ENCODE measurements at places on chromosomes 1 and 21. TPM values are rescaled to one million over a fixed set of nuclear protein-coding genes. Genes with fewer than 3 reads are reported as not detected.
A peak's percentile ranks its signal among the peaks of the same experiment; 100 is the strongest.

SLC45A1 gene
- 1.1 TPM for total RNA-seq

TRIM46 gene
- total RNA-seq: 3.9 TPM

AMY1C gene
- total RNA-seq: not detected

GRCh38 chr1:1297802-1298424 lies 9.8 kb downstream of the ACAP3 start:
- no peaks in the 10 kb centered on the region for H3K4me1 ChIP-seq
- no peak overlapping the region for H3K27ac ChIP-seq
- no peaks in the 10 kb centered on the region for H3K36me3 ChIP-seq

GRCh38 chr1:100700586-100700985 lies 19.0 kb upstream of the VCAM1 start:
- DNase-seq: no peak
- H3K36me3 ChIP-seq: no peaks in the 10 kb centered on the region
- H3K27ac ChIP-seq: no peak overlapping the region
- no peaks in the 10 kb centered on the region for H3K4me1 ChIP-seq
- H3K27me3 ChIP-seq: no peaks in the 10 kb centered on the region
- H3K4me3 ChIP-seq: no peak overlapping the region

DNA sequence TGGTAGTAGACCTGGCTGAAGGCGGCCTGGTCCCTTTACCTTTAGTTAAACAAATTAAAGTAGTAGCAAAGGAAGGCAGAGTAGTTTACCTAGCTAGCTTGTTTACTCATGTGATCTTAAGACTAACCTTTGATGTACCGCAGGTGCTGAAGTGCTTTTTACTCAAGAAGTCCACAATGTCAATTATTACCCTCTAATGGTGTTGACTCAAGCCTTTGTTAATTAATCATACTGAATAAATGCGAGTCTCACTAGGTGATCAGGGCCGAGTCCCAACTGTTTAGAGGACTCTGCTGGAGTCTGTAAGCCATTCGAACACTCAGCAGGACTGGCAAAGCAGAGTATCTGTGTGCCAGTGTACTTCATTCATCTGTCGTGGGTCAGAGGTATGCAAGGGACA lies 381.1 kb upstream of the NCAM2 start:
- peaks cover 18% of the 10 kb centered on the region for H3K4me1 ChIP-seq
- no peaks in the 10 kb centered on the region for H3K27me3 ChIP-seq
- peak overlapping the region; percentile 10 for H3K4me3 ChIP-seq
- no peaks in the 10 kb centered on the region for H3K36me3 ChIP-seq

DNA sequence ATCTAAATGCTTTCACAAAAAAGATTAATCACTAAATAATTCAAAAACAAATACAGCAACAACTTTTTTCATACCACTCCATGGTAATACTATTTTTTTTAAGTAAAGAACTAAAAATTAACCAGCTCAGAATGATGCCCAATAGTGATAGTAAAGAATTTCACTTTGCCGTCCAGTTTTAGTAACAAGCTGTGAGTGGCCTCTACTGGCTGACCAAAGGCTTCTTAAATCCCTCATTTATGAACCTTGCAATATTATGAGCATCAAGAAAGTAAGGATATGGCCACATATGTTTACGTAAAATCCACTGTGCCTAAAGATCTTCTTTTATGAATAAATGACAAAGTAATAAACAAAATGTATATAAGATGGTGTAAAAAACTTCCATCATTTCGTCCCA lies 108.6 kb downstream of the GPATCH2 start:
- DNase-seq: no peak
- H3K27ac ChIP-seq: no peak overlapping the region
- no peak overlapping the region for H3K4me3 ChIP-seq
- H3K36me3 ChIP-seq: no peaks in the 10 kb centered on the region

DNA sequence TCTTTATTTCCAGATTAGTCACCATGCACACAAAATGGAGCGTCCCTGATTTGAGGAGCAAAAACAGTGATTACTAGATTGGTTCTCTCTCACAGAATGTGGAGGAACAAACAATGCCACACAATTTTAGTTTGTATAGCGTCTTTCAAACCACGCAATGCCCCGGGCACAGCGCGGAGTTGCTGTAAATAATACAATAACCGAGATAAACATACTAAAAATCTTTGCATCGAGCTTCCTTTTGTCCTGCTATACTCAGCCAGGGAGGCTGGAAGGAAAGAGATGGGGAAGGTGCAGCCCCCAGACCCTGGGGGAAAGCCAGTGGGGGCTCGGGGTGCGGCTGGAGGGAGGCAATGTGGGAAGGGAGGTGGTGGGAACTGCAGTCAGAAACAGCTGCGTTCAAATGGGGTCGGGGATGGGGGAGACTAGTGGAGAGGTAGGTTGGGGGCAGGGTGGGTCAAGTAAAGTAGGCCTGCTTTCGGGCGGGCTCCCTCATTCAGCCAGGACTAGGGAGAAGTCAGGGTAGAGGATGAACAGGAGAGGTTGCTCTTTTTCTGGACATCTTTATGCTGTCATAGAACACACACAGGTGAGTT lies 366.3 kb downstream of the RPS6KC1 start:
- no peak for DNase-seq
- H3K36me3 ChIP-seq: no peaks in the 10 kb centered on the region
- no peak overlapping the region for H3K4me3 ChIP-seq
- no peaks in the 10 kb centered on the region for H3K27me3 ChIP-seq

DNA sequence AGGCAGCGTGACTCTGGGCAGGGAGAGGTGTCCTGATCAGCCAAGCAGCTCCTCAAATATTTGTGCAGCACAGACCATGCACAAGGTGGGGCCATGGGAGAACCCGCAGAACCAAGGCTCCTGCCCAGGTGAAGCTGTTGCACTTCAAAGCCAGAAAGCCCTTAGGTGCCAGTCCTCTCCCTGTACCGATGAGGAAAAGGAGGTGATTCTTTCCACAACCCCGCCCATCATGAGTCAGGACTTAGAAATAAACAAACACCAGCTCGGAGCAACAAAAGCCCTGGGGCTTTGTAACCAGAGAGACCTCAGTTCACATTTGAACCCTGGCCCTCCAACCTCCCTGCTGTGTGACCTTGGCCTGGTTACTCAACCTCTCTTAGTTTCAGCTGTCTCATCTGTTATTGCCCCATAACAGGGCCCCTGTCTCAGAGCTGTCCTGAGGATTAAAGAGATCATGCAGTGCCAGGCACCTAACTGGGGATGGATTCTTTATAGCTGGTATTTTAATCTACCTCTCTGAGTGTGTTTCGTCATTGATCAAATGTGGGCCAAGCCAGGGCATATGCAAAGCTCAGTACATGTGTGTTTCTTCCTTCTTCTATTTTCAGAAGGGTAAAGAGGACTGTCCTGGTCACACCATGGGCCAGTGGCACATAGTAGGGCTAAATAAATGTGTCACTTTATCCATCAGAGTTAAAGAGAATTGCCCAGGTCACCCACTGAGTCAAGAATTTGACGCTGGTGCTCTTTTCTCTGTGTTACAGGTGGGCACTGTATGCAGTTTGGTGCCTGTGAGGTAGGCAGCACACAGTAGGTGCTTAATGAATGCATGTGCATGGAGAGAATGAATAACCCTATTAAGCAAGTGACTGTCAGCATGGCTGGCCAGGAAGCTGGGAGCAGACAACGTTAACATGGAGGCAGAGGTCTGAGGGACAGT lies 1.4 kb downstream of the LDLRAD1 start:
- no peaks in the 10 kb centered on the region for H3K36me3 ChIP-seq
- H3K27ac ChIP-seq: no peak overlapping the region
- no peak overlapping the region for H3K4me3 ChIP-seq
- H3K27me3 ChIP-seq: no peaks in the 10 kb centered on the region
- H3K4me1 ChIP-seq: no peaks in the 10 kb centered on the region

DNA sequence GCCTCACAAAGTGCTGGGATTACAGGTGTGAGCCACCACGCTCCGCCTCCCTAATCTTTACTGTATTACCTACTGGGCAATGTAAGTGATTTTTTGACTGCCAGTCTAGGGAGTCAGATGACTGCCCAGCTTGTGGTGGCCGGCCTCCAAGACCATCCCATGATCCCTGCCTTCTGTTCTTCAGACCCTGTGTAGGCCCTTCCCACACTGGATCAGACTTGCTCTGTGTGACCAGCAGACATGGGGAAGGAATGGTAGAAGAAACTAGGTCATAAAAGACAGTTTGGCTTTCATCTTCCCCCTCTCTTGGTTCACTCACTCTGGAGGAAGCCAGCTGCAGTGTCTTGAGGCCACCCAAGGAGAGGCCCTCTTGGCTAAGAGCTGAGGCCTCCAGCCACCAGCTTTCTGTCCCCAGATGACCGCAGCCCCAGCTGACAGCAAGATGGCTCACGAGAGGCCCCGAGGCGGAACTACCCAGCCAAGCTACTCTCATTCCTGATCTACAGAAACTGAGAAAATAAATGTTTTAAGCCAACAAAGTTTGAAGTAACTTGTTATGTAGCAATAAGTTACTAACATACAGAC lies 14.5 kb upstream of the CBR3 start:
- no peaks in the 10 kb centered on the region for H3K27me3 ChIP-seq
- H3K27ac ChIP-seq: no peak overlapping the region
- no peak for DNase-seq
- no peak overlapping the region for H3K4me3 ChIP-seq

DNA sequence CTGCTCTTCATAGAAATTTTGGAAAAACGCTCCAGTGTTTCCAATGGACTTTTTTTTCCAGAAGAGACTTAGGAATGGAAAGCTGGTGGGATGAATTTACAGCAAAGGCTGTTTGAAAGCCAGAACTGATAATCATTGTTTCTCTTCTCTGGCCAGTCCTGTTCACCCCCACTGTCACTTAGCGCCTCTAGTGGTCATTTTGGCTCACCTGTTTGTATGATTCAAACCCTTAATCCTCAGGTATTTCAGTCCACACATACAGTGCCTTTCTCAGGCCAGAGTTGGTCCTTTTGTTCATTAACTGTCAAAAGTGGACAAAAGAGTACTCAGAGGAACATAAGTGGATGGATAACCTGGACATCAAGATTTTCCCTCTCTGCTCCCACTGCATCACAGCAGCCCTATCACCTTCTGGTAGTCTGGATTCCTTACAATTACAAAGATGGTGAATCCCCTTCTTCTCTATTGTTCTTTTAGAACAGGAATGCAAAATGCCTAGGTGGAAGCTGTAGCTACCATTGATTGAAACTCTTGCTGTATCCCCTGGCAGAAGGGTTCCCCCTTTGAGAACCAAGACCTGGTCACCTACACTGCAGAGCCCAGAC lies 177.6 kb upstream of the OLFM3 start:
- no peak overlapping the region for H3K4me3 ChIP-seq
- no peaks in the 10 kb centered on the region for H3K36me3 ChIP-seq
- H3K27ac ChIP-seq: no peak overlapping the region
- DNase-seq: peak; percentile 36
- no peaks in the 10 kb centered on the region for H3K4me1 ChIP-seq
- no peaks in the 10 kb centered on the region for H3K27me3 ChIP-seq

- H3K4me1 ChIP-seq: peaks cover 19% of the 10 kb centered on the region
- peak within 1 kb of the TSS; percentile 70 for H3K4me3 ChIP-seq
- H3K36me3 ChIP-seq: no peaks in the 10 kb centered on the region
These were observed at the start of gene NGF for GRCh38 chr1:115337633-115338456. NGF (minus strand) TSS chr1:115338249; CDS start chr1:115286795, 51,454 bp downstream.

DNA sequence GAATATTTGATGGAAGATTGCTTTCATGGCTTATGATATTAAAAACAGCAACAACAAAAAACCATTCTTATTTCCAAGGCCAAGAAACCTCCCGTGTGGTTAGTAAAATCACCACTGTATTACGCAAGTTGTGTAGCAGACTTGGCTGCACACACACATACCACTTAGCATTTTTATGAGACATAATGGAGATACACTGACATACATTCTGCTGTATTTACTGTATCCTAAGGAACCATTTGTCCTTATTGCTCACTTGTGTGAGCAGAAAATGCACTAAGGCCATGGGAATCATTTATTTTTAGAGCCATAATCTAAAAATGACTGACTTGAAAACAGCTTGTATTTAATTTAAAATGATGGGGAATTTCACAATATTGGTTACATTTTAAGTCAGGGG lies 584 bp upstream of the C1orf141 start:
- H3K4me3 ChIP-seq: no peak overlapping the region
- H3K27ac ChIP-seq: no peak overlapping the region
- H3K27me3 ChIP-seq: no peaks in the 10 kb centered on the region
- DNase-seq: no peak
- no peaks in the 10 kb centered on the region for H3K36me3 ChIP-seq

DNA sequence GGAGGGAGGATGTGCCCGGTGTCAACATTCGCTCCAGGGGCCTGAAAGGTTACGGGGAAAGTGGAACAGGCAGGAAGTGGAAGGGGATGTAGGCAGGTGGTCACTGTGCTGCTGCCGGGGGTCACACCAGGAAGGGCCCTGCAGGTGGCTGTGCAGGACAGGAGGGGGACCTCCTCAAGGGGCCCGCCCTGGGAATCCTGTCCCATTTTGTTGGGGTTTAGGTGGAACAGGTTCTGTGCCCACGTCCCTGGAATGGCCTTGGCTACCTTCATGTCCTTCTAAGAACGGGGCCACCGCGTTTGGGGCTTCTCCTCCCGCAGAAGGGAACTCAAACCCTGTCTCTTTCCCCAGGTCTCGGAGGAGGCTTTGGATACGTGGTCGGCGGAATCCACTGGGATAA lies 11.9 kb downstream of the SLC45A1 start:
- no peaks in the 10 kb centered on the region for H3K4me1 ChIP-seq
- no peak for DNase-seq
- no peak overlapping the region for H3K27ac ChIP-seq
- H3K36me3 ChIP-seq: no peaks in the 10 kb centered on the region
- H3K4me3 ChIP-seq: no peak overlapping the region
- no peaks in the 10 kb centered on the region for H3K27me3 ChIP-seq

- no peak overlapping the region for H3K27ac ChIP-seq
- H3K27me3 ChIP-seq: no peaks in the 10 kb centered on the region
- H3K4me1 ChIP-seq: no peaks in the 10 kb centered on the region
- no peak for DNase-seq
- no peaks in the 10 kb centered on the region for H3K36me3 ChIP-seq
- H3K4me3 ChIP-seq: no peak overlapping the region
These were observed 18.8 kb downstream of the RGS13 start for GRCh38 chr1:192654591-192655251.

DNA sequence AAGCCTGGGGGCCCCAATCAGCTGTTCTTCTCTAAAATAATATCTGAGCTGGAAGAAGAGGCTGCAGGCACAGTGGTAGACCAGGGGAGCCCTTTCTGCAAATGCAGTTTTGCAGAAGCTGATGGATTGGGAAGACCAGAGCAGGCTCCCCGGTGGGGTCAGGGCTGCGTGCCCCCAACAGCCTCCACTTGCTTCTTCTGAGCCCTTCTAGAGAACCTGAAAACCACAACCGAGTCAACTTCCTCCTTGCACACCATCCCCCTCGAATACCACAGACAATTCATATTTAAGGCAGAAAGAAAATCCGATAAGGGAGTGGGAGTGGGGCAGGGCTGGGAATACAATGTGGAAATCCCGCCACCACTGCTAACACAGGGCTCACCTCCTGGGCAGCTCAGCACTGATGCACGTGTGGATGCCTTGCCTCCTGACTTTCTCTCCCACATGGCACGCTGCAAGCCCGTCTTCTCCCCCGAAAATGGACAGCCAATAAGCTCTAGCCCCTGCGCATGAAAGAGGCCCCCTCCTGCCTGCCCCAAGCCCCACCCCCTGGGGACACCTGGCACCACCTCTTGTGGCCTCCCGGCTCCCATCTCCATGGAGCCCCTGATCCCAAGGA lies 25.4 kb upstream of the ALDH4A1 start:
- H3K27ac ChIP-seq: no peak overlapping the region
- no peaks in the 10 kb centered on the region for H3K27me3 ChIP-seq
- H3K4me1 ChIP-seq: peaks cover 11% of the 10 kb centered on the region
- no peak overlapping the region for H3K4me3 ChIP-seq
- DNase-seq: no peak
- no peaks in the 10 kb centered on the region for H3K36me3 ChIP-seq

- H3K4me1 ChIP-seq: no peaks in the 10 kb centered on the region
- DNase-seq: no peak
- H3K27me3 ChIP-seq: peaks cover 17% of the 10 kb centered on the region
These were observed 255.6 kb downstream of the TM2D1 start for GRCh38 chr1:61469365-61469764.

GRCh38 chr21:17548262-17548661 lies 35.4 kb downstream of the CXADR start:
- peaks cover 35% of the 10 kb centered on the region for H3K36me3 ChIP-seq
- no peak for DNase-seq
- no peaks in the 10 kb centered on the region for H3K27me3 ChIP-seq
- no peaks in the 10 kb centered on the region for H3K4me1 ChIP-seq
- H3K27ac ChIP-seq: peak overlapping the region; percentile 31

All from neural progenitor cell (in vitro differentiated cells).